ENCODE measurements at places on chromosomes 5 and 9. TPM values are rescaled to one million over a fixed set of nuclear protein-coding genes. Genes with fewer than 3 reads are reported as not detected.

C9orf43 gene
- polyA plus RNA-seq, result 0.64 TPM

DAP gene
- polyA plus RNA-seq, result 102 TPM

EPB41L4B gene
- 16.7 TPM for polyA plus RNA-seq

GBA2 gene
- 96.9 TPM for polyA plus RNA-seq

PCSK1 gene
- 0.83 TPM for polyA plus RNA-seq

LCN1 gene
- not detected for polyA plus RNA-seq

TMEM38B gene
- 12.8 TPM for polyA plus RNA-seq

SUSD3 gene
- 12.1 TPM for polyA plus RNA-seq

HTR1A gene
- polyA plus RNA-seq, result not detected

DNA sequence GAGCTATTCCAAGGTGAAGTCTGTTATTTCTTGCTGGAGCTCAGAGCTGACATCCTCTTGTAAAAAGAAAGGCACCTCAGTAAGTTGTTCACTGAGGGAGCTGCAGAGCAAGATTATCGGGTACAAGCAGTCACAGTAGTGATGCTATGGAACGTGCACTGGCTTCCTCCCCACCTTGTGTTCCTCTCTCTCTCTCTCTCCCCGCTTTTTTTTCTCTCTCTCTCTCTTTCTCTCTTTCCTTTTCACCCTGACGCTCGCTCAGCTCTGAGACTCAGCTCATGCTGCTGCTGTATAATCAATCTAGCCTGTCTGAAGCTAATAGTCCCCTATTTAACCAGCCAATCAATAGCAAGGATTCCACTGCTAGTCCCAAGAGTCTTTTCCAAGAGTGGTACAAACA lies 587.6 kb upstream of the CDH18 start:
- no peak for DNase-seq

- no peak for DNase-seq
Observed at GRCh38 chr5:41347569-41347968, 134.2 kb upstream of the C6 start.

- DNase-seq, result no peak
Observed at GRCh38 chr9:113417370-113417769, 6.8 kb downstream of the C9orf43 start.

- DNase-seq, result no peak
Observed at GRCh38 chr5:68253624-68254585, 38.3 kb downstream of the PIK3R1 start.

DNA sequence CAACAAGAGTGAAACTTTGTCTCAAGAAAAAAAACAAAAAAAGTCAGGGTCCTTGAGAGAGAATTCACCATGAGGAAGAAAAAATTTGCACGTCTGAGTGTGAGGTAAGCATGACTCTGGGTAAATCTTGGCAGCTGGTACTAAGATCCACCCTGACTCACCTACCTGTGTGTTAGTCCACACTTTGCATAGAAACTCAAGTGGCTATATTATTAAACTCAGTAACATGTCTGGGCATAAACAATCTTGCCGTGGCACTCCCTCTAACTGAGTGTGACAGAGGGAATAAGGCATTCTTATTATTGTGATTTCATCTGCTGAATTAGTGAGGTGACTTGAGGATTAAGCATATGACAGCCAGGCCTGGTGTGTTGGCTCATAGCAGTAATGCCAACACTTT lies 259.4 kb upstream of the VLDLR start:
- no peak for DNase-seq

- no peak for DNase-seq
Observed at GRCh38 chr9:84301851-84302250, 38.7 kb downstream of the SLC28A3 start.

DNA sequence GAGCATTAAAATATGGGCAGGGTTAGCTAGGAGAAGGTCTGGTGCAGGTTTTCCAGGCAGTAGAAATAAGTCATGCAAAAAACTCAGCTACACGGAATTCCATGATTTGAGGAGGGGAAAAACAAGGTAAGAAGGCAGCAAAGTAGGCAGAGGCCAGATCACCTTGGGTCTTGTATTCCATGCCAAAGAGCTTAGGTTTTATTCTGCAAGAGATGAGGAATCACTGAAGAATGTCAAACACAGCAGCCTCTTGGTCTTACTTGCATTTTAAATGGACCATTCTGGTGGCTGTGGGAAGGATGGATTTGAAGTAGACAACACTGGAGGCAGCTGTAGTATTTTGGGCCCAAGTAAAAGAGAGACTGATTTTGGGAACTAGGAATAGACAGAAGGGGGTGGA lies 8.6 kb downstream of the TRPM3 start:
- DNase-seq, result no peak

DNA sequence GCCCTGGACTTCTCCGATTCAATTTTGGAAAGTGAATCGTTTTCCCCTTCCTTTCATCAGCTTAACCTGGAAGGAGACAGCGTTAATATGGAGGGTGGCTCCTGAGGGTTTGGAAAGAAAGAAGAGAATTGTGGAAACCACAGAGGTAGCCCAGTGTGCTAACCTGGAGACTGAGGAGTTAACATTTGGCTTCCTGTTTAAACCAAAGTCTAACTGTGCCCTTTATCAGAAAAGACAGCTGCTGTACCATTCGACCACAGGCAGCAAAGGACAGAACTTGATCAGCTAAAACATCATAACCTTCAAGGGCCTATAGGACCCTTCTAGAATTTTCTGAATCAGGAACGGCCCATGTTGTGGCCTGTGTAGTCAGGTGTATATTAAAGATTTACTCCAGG lies 735 bp downstream of the IDNK start:
- DNase-seq, result no peak

DNA sequence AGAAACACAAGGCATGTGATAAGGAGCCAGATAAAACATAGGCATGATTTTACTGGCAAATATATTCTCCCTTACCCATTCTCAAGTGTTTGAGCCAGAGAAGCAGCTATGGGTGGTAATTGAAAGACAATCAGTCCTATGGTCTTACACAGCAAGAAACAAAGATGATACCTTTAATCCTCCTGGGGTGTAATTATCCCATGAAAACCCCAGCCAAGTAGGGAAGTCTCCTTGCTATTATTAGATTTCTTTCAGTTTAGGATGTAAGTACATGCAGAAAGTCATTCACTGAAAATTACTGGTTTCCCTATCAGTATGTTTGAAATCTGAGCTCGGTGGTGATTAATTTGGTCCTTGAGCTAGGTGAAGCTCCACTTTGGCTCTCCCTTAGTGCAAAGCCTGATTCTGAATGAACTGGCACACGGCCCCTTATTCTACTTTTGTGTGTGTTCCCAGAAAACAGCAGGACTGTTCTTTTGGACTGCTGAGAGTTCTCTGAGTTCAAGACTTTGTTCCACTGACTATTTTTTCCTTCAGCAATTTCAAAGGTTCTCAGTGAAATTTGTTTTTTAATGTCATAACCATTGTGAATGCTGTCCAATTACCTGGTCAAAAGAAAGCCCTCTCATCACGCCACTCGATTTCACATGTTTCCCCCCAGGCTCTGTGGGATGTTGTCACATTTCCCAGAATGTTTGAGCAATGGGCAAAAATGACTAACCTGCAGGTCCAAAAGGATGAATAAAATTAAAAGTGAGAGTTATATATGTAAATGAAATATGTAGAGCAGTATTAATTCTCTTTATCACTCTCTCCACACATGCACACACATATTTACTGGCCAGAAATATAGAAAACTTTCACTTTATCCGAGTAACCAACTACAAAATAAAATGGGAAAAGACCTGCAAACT lies 343.0 kb downstream of the RAB3C start:
- no peak for DNase-seq

- no peak for DNase-seq
Observed at GRCh38 chr9:37508135-37508833, 22.5 kb downstream of the POLR1E start.

DNA sequence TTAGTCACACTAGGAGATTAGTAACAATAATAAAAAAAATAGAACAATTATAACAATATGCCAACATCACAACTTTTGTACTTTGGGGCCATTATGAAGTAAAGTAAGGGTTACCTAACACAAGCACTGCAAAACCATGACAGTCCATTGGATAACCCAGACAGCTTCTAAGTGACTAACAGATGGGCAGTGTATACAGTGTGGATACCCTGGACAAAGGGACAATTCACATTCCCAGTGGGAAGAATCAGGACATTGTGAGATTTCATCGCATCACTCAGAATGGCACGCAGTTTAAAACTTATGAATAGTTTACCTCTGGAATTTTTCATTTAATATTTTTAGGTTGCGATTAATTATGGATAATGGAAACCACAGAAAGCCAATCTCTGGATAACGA lies 45.6 kb upstream of the JADE2 start:
- DNase-seq, result no peak

DNA sequence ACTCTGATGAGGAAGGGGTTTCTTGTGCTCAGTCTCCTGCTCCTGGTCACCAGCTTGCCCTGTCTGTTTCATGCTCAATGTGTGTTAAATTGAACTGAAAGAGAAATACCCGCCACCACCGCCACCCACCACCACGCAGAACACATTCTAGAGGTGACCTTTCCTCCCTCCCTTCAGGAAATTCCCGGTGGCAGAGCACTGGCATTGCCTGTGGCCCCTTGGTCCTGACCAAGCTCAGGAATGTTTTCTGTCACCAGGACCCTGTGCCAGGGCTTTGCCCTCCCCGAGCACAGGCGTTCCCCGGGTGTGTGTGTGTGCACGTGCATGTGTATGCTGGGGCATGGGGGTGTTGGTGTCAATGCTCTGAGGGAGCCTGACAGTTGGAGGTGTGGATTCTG lies 10.2 kb upstream of the SLC25A51 start:
- no peak for DNase-seq

DNA sequence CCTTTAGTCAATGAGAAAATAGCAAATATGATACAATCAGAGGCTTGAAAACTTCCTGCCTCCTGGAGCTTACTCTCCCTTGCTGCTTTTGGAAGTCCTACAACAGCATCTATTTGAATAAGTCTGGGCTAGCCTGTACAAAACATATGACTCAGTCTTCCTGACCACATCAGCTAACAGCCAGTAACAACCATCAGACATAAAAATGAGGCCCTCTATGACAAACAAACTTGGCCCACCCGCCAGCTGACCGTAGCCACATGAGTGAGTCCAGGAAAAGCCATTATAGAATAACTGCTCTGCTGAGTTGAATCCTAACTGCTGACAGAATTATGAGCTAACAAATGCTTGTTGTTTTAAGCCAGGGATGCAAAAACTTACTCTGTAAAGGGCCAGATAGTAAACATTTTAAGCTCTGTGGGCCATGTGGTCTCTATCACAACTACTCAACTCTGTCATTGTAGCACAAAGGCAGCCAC lies 347.6 kb downstream of the PTPRD start:
- peak; percentile 88 for DNase-seq

- DNase-seq, result no peak
Observed at GRCh38 chr9:120387257-120388002, 192.5 kb downstream of the CDK5RAP2 start.

GRCh38 chr5:149630337-149630736 lies 49.0 kb downstream of the ARHGEF37 start:
- no peak for DNase-seq

- no peak for DNase-seq
Observed at GRCh38 chr9:112382501-112383364, 2.8 kb downstream of the HSDL2 start.

GRCh38 chr5:170393235-170393634 lies 4.1 kb upstream of the KCNMB1 start:
- DNase-seq, result no peak

DNA sequence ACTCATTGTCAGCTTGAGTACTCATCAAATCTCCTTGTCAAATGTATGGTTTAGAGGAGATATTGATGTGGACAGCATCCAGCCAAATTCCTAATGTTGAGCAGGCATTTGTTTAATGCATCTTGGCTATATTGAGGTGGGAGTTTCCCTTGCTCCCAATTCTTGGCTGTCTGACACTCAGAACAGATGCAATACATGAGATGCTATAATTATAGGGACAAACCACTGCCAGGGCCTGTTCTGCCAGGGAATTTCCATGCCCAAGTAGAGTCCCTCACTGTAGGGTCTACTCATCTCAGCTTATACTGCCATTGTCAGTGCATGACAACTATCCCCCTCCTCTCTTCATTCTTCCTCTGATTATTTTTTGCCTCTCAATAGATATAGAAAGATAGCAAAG lies 392.0 kb upstream of the KCNN2 start:
- no peak for DNase-seq
